ENCODE measurements at places on chromosomes 2 and 18.
A peak's percentile ranks its signal among the peaks of the same experiment; 100 is the strongest.

- H3K4me1 ChIP-seq: no peaks in the 10 kb centered on the region
- no peak overlapping the region for H3K4me3 ChIP-seq
- no peak for DNase-seq
- H3K27ac ChIP-seq: no peak overlapping the region
- no peaks in the 10 kb centered on the region for H3K36me3 ChIP-seq
- H3K27me3 ChIP-seq: no peaks in the 10 kb centered on the region
These were observed 71.5 kb downstream of the KLHL14 start for GRCh38 chr18:32701313-32701712.

GRCh38 chr2:154240921-154241379 lies 369.2 kb downstream of the GALNT13 start:
- no peak for DNase-seq
- no peaks in the 10 kb centered on the region for H3K4me1 ChIP-seq
- no peak overlapping the region for H3K27ac ChIP-seq
- no peaks in the 10 kb centered on the region for H3K27me3 ChIP-seq

GRCh38 chr2:131417886-131418285 lies 53.9 kb upstream of the RAB6D start:
- peaks cover 46% of the 10 kb centered on the region for H3K27me3 ChIP-seq
- no peak for DNase-seq
- no peaks in the 10 kb centered on the region for H3K4me1 ChIP-seq
- no peaks in the 10 kb centered on the region for H3K36me3 ChIP-seq

GRCh38 chr2:207561386-207562080 lies 31.8 kb downstream of the CREB1 start:
- H3K4me1 ChIP-seq: peaks cover 7% of the 10 kb centered on the region
- no peak overlapping the region for H3K27ac ChIP-seq
- no peak overlapping the region for H3K4me3 ChIP-seq
- H3K27me3 ChIP-seq: no peaks in the 10 kb centered on the region
- DNase-seq: no peak

GRCh38 chr2:29236074-29236473 lies 120.9 kb downstream of the CLIP4 start:
- peaks cover 33% of the 10 kb centered on the region for H3K27me3 ChIP-seq
- no peak for DNase-seq

- no peaks in the 10 kb centered on the region for H3K27me3 ChIP-seq
- H3K4me1 ChIP-seq: peaks cover 38% of the 10 kb centered on the region
- H3K27ac ChIP-seq: peak overlapping the region; percentile 63
- no peak for DNase-seq
- no peaks in the 10 kb centered on the region for H3K36me3 ChIP-seq
These were observed 124.8 kb upstream of the EML6 start for GRCh38 chr2:54598347-54599325.

DNA sequence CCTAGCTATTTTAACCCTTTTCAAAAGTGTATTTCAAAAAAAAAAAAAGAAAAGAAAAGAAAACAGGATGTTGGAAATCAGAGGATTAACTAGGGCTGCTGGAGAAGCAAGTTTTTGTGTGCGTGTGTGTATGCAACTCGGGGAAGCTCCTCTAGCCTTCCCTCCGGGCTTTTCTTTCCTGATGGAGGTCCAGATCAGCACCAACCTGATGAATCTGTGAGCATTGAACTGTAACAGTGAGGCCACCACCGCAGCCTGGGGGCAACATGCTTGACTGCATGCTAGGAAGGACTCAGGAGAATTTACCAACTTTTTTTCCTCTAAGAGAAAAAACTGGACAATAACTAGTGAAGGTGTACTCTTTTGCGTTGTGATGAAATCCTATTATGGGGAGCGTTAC lies 2.3 kb downstream of the OBSL1 start:
- H3K36me3 ChIP-seq: peaks cover 3% of the 10 kb centered on the region
- H3K4me1 ChIP-seq: no peaks in the 10 kb centered on the region
- H3K27me3 ChIP-seq: no peaks in the 10 kb centered on the region
- no peak for DNase-seq

GRCh38 chr2:164771897-164772296 lies 69.7 kb downstream of the COBLL1 start:
- no peaks in the 10 kb centered on the region for H3K36me3 ChIP-seq
- no peaks in the 10 kb centered on the region for H3K4me1 ChIP-seq
- H3K27ac ChIP-seq: no peak overlapping the region
- H3K27me3 ChIP-seq: no peaks in the 10 kb centered on the region
- no peak for DNase-seq

DNA sequence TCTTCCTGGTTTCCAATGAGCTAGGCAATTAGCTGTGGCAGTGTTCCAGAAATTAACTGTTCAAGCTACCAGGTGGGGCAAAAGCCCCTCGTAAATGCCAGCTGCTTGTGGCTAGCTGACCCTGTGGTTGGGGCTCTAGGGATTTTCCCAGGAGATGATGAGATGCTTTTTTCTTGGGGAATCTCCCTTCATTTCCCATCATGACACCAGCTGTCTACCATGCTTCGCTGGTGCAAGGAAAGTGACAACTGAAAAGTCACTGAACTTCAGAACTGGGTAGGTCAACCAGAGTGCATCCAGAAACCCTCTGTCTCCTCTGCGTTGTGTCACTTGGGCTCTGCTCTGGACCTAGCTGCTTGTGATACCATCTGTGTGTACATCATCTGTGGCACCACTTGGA lies 386.5 kb upstream of the DCC start:
- H3K4me1 ChIP-seq: no peaks in the 10 kb centered on the region
- no peak overlapping the region for H3K4me3 ChIP-seq
- H3K27me3 ChIP-seq: no peaks in the 10 kb centered on the region
- H3K27ac ChIP-seq: no peak overlapping the region
- no peak for DNase-seq

- H3K4me3 ChIP-seq: peak overlapping the region; percentile 13
- H3K4me1 ChIP-seq: no peaks in the 10 kb centered on the region
- no peak for DNase-seq
These were observed 59.5 kb downstream of the TNFRSF11A start for GRCh38 chr18:62384610-62385097.

- H3K36me3 ChIP-seq: no peaks in the 10 kb centered on the region
- no peak for DNase-seq
- H3K4me3 ChIP-seq: no peak overlapping the region
- peaks cover 21% of the 10 kb centered on the region for H3K4me1 ChIP-seq
These were observed 65.2 kb downstream of the SPIRE1 start for GRCh38 chr18:12592597-12593127.

Data from left lung (tissue), 14 donors.